Stimulated activated CD4-positive, alpha-beta T cell treated with anti-CD3 and anti-CD28 coated beads, Interleukin-1b, Interleukin-23, amount 100 ng/mL, for 1 hour (primary cell): ENCODE measurements at places on chromosomes 13 and 19.

GRCh38 chr19:5136073-5136855, 167.4 kb downstream of the KDM4B start:
- no peak for DNase-seq

GRCh38 chr19:45419396-45419795, 4.3 kb downstream of the ERCC1 start:
- no peak for DNase-seq

DNA sequence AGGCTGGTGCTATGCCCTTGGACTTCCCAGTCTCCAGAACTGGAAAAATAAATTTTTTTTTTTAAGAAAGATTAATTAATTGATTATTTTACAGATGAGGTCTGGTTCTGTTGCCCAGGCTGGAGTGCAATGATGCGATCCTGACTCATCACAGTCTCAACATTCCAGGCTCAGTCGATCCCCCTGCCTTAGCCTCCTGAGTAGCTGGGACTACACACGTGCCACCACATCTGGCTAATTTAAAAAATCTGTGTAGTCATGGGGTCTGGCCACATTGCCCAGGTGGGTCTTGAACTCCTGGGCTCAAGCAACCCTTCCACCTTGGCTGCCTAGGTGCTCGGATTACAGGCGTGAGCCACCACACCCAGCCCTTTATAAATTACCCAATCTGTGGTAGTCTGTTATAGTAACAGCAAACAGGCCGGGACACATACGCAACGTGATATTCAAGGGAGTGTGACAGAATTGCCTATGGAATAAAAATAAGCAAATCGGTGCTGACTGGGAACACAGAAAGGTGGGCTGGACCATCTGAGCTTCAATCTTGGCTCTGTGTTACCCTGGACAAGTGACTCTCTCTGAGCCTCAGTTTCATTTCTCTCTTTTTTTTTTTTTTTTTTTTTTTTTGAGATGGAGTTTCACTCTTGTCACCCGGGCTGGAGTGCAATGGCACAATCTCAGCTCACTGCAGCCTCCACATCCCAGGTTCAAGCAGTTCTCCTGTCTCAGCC, 42.8 kb downstream of the PIN1 start:
- no peak for DNase-seq

GRCh38 chr13:113274721-113275120, 22.3 kb upstream of the LAMP1 start:
- DNase-seq = no peak

GRCh38 chr19:1067341-1067957, 482 bp downstream of the ARHGAP45 start:
- DNase-seq = no peak

GRCh38 chr13:60090574-60090973, 73.2 kb downstream of the DIAPH3 start:
- DNase-seq = no peak

DNA sequence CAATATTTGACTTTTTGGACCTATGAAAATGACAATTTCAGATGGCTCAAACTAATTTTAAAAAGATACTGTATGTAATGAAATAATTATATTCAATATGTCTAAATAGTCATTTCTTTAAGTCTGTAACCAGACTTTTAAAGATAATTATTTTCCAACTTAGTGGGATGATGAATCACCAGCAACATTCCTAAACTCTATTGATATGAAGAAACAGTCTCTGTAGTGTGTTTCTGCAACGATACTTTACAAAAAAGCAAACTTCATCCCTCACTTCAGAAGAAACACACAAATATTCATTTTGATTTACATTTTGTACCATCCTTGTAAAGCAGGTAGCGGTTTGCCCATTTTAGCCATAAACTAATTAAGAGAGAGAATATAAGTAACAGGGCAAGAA, 417.4 kb downstream of the EFNB2 start:
- no peak for DNase-seq

DNA sequence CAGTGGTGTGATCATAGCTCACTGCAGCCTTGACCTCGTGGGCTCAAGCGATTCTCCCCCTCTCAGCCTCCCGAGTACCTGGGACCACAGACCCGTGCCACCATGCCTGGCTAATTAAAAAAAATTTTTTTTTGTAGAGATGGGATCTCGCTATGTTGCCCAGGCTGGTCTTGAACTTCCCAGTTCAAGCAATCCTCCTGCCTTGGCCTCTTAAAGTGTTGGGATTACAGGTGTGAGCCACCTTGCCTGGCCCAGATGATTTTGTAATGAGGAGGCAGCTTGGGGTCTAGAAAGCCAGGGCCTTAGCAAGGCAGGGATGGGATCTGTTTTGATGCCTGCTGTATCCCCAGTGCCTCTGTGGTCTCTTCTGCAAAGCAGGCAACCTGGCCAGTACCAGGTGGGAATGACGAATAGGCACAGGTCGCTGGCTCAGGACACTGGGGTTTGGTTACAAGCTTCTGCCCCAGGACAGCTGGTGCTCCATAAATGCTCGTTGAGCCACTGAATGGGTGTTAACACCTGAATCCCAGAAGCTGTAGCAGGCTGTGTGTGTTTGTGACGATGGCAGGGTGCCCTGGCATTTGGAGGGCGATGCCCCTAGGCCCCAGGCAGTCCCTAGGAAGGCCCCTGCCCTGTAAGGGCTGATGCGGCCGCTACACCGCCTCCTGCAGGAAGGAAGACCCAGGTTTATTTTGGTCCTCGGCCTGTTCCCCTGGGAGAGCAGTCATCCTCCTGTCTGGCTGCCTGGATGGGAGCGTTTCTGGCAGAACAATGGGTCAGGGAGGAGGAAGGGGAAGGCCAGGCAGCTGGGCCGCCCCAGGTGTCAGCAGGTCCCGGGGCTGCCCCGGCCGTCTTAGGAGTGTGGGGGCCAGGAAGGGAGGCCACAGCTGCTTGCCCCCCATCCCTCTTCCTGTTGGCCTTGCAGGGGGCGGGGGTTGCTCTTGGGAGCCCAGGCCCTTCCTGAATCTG, 8.6 kb downstream of the TNFAIP8L1 start:
- no peak for DNase-seq

- DNase-seq = peak; percentile 98
Measured at GRCh38 chr13:51452361-51453206, at the start of gene INTS6. TSS of gene INTS6 (minus strand) at chr13:51453036. CDS start at chr13:51452525, 511 bp downstream.

DNA sequence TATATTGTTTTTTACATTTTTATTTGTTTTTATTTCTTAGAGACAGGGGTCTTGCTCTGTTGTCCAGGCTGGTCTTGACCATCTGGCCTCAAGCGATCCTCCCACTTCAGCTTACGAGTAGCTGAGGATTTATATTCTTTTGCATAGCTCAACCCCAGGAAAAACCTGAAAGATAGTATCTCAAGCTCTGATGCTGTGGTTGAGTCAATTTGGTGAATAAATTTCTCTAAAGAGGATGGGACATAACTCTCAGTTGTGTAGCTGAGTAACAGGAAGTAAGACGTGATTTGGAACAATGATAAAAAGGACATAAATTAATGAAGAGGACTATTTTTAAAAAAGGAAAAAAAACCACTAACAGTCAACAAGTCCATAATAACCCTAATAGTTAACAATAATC, 79.8 kb upstream of the TNFSF11 start:
- no peak for DNase-seq

GRCh38 chr13:99636728-99637353, 135.6 kb downstream of the TM9SF2 start:
- no peak for DNase-seq

DNA sequence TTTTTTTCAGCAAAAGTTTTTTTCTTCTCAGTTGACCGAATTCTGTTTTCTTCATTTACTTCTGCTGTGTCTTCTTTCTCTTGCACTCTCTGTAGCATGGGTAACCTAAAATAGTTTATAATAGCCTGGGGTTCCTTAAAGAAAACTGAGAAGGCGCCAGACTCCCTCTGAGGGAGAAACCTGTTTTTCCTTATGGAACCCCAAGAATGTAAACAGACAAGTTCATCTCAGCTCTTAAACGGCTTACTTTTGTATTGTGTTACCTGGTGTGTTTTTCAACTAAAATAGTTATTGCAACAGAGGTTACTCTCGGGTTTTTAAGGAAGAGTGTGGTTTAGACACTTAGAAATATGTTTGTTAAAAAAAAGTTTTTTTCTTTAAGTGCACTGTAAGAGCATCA, 23.8 kb upstream of the TM9SF2 start:
- DNase-seq = no peak

DNA sequence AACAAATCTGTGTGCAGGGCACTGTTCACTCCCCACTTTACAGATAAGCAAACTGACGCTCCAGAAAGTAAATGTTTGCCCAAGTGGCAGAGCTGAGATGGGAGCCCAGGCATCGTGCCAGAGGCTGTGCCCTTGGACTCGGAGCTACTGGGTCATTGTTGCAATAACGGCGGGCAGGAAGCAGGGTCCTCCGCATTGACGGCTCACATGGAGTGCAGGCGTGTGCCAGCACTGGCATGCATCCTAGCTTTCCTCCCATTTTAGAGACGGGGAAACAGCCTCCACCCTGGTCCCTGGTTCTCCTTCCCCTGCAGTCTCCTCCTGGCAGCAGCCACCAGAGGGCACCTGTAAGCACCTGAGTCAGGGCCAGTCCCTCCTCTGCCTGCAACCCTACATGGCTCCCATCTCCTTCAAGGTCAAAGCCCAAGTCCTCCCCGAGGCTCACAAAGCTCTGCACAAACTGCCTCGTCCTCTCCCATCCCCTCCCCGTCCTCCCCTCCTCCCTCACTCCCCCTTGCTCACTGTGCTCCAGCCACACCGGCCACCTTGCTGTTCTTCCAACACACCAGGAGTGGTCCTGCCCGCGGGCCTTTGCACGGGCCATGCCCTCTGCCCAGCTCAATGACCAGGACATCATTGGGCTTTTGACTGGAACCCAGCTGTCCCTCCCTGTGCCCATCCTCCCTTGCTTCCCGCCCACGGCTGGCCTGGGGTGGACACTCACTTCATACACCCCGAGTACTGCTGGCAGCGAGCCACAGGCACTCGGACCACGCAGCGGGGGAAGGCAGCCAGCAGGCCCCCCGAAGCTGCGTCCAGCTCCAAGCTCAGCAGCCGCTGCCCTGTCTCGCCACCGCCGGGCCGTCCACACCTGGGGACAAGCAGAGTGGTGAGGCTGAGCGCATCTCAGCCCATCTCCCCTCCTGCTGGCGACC, 7.7 kb upstream of the LRG1 start:
- no peak for DNase-seq
